ENCODE measurements at places on chromosomes 7 and 10.

DNA sequence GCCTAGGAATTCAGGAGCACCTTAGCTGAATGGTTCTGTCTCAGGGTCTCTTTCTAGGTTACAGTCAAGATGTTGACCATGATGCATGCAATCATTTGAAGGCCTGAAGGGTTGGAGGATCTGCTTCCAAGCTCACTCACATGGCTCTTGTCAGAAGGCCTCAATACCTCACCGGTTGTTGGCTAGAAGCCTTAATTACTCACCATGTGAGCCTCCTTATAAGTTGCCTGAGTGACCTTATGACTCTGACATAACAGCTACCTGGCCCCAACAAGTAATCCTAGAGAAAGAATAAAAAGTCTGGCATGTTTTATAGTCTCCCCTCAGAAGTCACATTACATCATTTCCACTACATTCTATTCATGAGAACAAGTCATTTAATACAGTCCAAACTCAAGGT, 3.4 kb upstream of the C1GALT1 start:
- no peak for DNase-seq

DNA sequence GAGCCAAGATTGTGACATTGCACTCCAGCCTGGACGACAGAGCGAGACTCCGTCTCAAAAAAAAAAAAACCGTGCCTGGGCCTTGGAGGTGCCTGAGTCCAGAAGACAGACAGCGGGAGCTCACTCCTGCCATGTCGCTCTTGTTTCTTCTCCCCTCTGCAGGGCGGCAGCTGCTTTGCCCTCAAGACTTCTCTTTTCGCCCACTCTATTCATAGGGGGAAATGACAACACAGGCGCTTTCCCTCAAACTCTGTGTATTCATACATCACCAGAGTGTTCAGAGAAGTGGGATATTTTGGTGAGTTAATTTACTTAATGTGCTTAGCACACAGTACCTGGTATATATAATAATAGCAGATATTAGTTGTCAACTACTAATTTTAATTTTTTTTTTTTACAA, 44.5 kb downstream of the FOXK1 start:
- no peak for DNase-seq

DNA sequence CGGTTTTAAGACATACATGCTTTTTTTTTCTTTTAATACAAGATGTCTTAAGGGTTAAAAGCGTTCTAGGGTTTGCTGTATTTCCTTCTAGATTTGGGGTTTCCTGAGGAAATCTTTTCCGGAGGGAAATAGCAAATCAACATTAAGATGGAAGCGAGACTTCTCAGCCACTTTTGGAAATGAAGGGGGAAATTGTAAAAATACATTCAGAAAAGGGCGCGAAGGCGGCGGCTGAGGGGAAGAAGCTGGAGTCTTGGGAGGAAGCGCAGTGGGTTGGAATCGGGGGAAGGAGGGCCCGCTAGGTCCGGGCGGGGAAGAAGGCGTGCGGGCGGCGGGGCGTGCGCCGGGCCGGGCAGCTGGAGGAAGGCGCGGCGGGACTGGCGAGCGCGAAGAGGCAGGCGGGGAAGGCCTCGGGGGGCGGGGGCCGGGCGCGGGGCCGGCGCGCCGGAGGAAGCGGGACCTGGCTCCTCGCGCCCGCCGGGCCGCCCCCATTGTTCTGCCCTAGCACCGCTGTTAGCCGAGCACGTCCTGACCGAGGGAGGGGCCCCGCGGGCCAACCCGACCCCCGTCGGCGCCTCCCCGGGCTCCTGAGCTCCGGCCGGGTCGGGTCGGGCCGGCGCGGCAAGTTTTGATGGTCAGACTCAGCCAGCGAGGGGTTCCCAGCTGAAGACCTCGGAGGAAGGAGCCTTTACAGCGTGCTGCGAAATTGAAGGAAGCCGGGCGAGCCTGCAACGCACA, 1.5 kb upstream of the SKIDA1 start:
- no peak for DNase-seq

DNA sequence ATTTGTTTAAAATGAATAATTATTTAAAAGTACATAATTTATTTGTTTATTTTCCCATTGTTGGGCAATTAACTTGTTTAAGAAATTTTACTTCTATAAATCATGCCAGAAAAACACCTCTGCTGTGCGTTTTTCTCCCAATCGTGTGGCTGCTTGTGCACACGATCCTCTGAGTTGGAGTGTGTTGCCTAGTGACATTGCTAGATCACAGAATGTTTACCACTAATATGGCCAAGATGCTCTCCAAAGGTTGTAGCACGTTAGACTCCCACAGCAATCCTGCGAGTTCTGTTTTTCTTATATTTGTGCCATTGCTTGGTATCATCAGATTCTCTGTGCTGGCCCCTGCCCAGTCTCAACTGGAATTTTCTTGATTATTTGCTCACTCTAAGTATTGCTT, 207.1 kb upstream of the ADCY1 start:
- DNase-seq, result no peak

DNA sequence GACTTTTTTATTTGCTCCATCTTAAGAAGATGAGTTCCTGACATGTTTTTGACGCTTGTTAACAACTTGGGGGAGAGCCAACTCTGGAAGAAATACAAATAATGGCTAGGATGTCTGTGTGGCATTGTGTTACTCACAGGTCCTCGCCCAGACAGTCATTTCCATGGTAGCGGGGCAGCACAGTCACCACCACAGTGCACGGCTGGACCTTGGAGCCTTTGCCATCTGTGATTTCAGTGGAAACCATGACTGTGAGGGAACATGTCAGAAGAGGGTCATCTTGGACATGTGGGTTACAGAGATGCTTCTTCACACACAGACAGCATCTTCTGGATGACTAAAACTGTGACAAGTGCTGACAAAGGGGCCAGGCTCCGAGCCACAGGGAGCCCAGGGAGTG, 74.5 kb downstream of the PKD1L1 start:
- no peak for DNase-seq

- no peak for DNase-seq
Observed at GRCh38 chr10:120794390-120794789, 56.8 kb upstream of the WDR11 start.

- DNase-seq, result no peak
Observed at GRCh38 chr10:27088119-27089044, 11.9 kb downstream of the ANKRD26 start.

- no peak for DNase-seq
Observed at GRCh38 chr10:62861507-62861906, 45.3 kb upstream of the EGR2 start.

DNA sequence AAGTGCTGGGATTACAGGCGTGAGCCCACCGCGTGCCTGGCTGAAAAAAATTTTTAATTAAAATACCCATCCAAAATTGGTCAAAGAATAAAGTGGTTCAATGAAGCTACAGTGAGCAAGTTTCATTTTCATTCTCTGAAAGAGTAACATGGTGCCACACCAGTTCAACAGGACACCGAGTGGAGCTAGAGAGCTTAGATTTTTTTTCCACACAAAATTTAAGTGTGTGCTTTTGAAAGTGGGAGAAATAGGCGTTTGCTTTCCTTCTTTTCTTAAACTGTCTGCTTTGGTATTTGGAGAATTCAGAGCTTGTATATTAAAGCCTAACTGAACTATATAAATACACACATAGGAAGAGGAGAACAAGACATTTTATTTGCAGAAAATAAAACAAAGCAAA, 43.4 kb downstream of the BPGM start:
- no peak for DNase-seq

DNA sequence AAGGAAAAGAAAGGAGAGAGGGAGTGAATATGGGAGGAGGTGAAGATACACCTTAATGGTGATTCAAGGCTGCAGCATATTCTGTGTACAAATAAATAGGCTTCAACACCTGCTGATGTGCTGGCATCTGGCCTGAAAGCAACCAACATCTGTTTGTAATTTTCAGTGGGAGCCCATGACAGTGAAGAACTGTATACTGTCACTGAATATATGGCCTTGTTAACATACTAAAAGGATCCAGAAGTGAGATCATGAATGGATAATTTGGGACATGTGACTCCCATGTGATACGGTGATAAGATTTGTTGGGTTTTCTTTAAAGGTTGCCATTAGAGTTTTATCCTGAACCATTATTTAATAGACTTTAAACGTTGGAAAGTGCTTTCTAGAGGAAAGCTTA, 459.3 kb downstream of the CNTNAP2 start:
- no peak for DNase-seq

GRCh38 chr10:88994019-88994418, 3.4 kb downstream of the FAS start:
- no peak for DNase-seq

DNA sequence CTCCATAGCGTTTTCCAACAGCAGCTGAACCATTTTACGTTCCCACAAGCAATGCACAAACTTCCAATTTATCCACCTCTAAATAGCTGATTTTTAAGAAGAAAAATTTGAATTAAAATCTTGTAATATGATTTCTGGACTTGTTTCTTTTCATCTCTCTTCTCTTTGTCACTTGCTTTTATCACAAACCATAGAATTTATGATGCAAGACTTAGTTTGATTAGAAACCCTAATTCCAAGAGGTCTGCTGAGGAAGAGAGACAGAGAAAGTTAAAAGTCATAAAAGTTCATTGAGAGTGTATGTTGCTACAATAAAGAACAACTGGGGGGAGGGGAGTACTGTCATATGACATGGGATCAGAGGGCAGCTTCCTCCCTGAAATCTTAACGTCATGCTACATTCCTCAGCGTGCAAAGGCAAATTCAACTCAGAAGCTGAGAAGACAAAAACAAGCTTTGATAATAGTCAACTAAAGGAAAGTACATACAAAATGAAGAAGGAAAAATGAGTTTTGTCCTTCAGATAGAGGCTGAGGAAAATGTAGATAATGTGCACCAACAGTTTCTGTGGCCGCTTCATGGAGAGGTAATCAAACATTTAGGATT, 18.4 kb upstream of the CUBN start:
- DNase-seq, result no peak

GRCh38 chr10:24287559-24288195, 78.7 kb downstream of the KIAA1217 start:
- no peak for DNase-seq

DNA sequence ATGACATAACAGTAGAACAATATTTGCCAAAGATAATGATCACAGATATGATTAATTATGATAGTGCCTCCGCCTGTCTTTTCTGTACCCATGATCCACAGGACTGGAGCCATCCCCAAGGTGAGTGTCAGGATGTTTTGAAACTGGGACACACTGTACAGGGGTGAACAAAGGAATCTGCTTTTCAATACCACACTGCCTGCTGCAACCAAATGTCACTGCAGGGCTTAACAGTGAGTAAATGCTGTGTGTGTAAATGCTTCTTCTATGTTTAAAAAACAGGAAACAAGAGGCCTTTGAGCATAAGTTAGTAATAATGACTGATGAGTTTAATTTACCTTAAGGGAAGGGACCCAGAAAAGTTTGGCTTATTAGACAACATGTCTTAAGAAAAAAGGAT, 65.2 kb downstream of the HBP1 start:
- DNase-seq, result no peak

- DNase-seq, result no peak
Observed at GRCh38 chr7:50304129-50304910, at the start of gene IKZF1. IKZF1 (plus strand) TSS chr7:50304716; CDS start chr7:50319062, 14,346 bp downstream.

DNA sequence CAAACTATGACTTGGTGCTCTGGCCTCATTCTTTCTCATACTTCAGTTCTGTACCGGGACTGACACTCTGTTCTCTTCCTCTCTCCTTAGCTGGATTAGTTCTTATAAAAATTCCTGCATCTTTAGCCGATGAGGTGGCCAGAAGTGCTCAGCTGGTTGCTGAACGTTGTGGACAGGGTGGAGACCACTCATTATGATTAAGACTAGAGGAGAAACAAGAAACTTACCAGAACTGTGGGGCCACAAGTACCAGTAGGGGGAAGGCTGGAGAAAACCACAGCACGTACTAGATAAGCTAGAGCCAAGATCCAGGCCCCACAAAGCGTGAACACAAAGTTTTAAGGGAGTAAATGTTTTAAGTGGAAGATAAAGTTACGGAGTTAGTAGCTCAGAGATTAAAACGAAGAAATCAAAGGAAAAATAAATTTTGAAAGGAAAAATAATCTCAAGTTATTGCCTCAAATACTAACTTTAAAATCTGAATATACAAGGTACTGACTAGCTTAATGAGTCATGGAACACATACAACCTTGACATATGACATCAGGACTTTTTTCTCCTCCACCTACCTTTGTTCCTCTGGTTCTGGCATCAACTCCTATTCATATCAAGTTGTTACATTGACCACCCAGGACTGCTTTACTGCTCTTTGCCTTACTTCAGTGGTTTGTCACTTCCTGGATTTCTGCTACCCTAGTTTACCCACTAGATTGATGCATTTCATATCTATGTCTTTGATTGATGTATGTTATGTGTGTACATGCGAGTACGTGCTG, 469.0 kb downstream of the TFEC start:
- DNase-seq, result no peak

DNA sequence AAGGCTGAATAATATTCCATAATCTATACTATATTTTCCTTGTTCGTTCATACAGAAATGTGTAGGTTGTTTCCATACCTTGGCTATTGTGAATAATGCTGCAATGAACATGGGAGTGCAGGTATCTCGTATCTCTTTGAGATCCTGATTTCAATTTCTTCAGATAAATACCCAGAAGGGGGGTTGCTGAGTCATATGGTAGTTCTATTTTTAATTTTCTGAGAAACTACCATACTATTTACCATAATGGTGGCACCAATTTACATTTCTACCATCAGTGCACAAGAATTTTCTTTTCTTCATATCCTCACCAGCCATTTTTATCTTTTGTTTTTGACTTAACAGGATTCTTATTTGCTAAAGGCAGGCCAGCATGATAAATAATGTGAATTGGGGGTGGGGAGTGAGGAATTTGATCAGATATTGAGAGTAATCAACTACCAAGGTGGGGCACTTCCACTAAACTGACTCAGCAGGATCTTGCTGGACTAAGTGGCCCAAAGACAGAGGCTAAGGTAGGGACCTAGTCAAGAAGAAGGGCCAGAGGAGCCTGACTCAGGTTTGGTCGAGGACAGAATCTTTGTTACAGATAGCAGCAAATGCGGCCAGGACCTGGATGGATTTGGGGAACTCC, 21.5 kb upstream of the CCSER2 start:
- DNase-seq, result no peak

DNA sequence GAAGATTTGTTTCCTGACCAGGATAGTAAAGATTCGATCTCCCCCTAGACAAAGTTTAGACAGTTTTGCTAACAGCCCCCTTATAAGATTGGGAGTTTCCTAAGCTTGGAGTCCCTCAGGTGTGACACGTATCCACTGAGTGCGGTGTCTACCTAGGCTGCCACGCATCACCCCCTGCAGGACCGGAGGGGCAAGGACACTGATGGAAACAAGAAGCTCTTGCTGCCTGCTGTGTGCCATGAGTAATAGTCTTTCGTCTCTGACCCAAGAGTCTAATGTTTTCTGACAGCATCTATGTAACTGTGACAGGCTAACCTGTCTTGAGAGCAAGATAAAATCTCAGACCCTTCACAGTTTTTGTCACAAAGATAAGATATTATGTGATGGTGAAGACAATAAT, 173.5 kb downstream of the SEMA3E start:
- DNase-seq, result no peak

Data from NCI-H2081 treated with DMSO at 0.1 percent for 48 hours (cell line).